GM13977 (cell line): ENCODE measurements at places on chromosomes 3 and 15.

- DNase-seq = no peak
Measured at GRCh38 chr3:179768080-179768479, 115.2 kb downstream of the USP13 start.

- no peak for DNase-seq
Measured at GRCh38 chr3:72818905-72819304, 29.3 kb downstream of the SHQ1 start.

- DNase-seq = no peak
Measured at GRCh38 chr15:27573805-27574485, 525.2 kb downstream of the OCA2 start.

- peak; percentile 21 for DNase-seq
Measured at GRCh38 chr3:169659820-169660674, 3.5 kb downstream of the MECOM start.

GRCh38 chr3:188125076-188125475 is 28.9 kb upstream of the LPP start:
- DNase-seq = no peak

DNA sequence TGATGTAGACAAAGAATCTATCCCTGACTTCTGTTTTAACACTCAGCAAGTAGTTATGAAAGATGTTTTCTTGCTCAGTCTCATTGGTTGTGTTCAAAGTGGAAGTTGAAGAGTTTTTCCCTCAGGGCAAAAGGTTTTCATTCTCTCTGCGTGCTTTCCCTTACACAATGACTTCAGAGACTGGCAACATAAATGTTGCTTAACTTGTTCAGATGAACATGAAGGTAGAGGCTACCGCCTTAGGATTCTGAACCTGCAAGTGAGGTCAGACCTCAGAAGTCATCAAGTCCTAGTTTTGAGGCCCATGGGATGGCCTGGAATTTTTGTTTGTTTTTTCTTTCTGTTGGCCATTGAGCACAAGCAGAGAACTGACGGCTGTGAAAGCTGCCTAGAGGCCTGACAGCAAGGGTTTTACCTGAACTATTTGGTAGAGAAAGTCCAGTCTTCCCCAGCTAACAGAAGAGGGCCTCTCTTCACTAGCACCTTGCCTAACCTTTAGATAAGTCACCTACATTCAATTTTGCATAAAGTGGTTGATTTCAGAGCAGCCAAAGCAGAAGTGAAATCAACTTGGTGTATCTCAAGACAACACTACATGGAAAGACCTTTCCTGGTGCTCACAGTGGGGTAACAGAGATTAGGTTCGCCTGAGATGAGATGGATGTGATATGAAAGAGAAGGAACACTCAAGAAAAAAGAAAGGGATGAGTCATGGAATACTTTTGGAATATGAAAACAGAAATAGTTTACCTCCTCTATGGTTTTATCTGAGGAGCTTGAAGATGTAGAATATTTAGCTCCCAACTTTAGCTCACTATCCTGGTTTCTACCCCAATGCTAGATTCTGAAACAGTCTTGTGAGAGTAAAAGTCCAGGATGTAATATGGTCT is 53.6 kb upstream of the AP4E1 start:
- DNase-seq = peak; percentile 50

DNA sequence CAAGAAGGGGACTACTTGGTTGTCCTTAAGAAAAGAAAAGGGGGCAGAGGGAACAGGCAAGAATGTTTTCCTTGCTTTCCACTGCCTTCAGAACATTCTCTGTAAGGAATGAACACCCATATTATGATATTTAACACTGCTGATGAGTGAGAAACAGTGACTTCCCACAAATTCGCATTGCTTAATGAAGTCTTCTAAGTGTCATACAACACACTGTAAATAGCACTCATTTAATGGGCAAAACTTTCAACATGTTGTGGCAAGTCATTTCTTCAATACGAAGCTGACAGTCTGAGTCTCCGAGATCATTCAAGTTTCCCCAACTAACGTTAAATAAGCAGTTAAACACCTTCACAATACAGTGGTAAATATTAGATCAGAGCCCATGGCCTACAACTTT is 464.4 kb downstream of the SHQ1 start:
- no peak for DNase-seq

DNA sequence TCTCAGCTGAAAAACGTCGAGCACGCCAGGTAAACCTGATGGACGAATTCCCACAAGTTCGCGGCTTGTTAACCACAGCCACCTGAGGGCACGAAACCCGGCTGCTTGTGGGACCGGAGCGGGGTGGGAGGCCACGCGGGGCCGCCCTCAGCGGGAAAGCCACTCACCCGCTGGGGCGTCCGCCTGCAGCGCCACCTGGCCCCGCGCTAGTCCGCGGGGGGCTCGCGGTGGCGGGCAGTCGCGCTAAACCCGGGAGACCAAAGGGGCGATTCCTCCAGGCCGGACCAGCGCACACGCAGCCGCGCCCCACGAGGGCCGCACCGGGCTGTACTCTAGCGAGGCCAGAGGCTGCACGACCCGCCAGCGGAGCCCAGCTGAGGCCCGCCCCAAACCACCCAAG is 15.7 kb upstream of the CFAP161 start:
- DNase-seq = no peak

DNA sequence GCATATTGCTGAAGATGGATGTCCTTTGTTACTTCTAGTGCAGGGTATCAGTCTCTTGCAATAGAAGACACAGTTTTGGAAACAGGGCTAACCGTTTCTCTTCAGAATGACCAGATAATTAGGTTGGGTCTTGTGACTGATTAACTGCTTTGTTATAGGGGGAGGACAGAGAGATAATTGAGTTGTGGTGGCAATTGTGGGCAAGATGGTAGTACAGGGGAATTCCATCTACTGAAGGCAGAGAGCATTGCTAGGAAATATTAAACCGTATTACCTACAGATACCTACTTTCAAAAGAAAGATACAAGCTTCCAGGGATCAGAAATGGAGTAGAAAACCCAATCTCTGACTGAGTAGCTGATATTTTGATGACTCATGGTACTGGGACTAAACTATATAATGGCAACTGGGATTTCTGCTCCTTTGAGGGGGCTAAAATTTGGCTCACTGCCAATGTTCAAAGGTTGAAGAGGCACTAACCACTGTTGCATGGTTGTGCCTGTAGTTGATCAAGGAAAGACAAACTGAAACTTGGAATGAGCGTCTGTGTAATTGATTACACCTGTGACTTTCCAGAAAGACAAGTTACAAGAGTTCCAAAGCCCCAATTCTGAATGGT is 4.2 kb downstream of the PRR23B start:
- DNase-seq = no peak

DNA sequence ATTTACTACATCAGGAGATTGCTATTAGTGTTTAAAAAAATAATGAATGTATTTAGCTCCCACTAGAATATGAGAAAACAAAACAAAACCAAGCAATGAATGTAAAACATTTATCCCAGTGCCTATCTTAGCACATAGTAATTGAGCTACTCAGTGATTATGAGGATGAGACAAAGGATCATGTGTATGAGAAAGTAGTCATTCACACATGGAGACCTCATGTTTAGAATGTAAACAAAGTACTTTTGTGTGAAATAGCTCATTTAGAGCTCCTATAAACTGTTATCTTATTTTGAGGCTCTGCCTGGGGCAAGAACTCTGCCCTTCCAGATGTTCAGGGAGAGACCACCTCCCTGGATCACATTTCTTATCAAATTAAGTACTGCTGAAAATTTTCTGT is 236.8 kb downstream of the LRRN1 start:
- no peak for DNase-seq

GRCh38 chr3:13682331-13683013 is 133.5 kb downstream of the FBLN2 start:
- no peak for DNase-seq

DNA sequence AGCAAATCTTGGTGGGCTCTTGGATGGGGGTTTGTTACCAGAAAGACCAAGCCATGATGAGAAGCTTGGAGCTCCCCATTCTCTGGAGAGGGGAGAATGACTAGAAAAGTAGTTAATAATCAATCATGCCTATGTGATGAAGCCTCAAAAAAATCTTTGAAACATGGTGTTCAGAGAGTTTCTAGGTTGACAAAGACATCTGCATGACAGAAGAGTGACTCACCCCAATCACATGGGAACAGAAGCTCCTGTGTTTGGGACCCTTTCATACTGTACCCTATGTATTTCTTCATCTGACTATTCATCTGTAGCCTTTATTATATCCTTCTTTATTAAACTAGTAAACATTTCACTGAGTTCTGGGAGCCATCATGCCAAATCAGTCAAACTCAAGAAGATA is 87.4 kb downstream of the BCHE start:
- no peak for DNase-seq

DNA sequence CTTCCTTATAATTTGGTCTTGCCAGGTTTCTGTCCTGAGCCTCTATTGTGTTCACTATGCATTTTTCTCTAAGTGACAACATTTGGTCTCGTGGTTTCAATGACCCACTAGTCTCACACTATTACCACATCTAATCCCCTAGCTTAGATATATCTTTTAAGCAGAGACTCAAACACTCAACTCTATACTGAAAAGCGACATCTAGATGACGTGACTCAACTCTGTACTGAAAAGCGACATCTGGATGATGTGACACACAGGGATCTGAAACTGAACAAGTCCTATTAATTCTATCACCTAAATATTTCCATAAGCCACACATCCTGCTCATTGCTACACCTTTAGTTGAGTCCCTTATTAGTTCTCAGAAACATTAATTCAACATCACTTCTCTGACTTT is 141.7 kb upstream of the MBNL1 start:
- DNase-seq = peak; percentile 70

GRCh38 chr3:88019024-88019423 is 39.8 kb downstream of the CGGBP1 start:
- peak; percentile 45 for DNase-seq

GRCh38 chr3:40476478-40477470 is at the start of gene ZNF619:
TSS of gene ZNF619 (plus strand) at chr3:40477122. CDS start at chr3:40477980, 858 bp downstream.
- peak; percentile 71 for DNase-seq

GRCh38 chr3:143820466-143821221 is 27.6 kb downstream of the SLC9A9 start:
- no peak for DNase-seq

GRCh38 chr15:78828920-78829319 is 17.7 kb upstream of the ADAMTS7 start:
- no peak for DNase-seq

DNA sequence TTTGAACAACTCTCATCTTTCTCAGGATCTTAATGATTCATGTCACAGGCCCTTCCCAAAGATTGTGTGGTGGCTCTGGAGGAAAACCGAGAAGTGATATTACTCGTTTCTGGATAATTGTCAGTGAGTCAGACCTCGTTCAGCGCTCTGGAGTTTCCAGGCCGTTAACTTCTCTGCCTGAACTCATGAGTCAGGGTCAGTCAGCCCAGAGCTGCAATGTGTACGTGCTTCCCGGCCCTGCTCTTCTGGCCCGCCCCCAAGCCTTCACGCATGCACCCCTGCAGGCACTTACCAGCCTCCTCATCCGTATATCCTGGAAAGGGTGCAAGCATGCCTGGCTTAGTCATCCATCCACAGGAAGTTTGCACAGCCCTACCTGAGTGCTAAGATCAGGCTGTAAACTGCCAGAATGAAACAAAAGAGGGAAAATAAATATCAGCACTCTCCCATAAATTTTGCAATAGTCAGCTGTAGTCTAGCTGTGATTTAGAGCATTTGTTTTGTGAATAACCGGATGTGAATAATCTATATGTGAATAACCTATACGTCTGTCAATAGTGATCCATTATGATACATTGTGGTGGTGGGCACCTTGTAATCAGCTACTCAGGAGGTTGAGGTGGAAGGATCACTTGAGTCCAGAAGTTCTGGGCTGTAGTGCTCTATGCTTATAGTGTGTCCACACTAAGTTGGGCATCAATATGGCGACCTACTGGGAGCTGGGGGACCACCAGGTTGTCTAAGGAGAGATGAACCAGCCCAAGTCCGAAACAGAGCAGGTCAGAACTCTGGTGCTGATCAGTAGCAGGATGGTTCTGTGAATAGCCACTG is 35.3 kb upstream of the SEMA4B start:
- no peak for DNase-seq

GRCh38 chr3:70640481-70640880 is 328.0 kb upstream of the MDFIC2 start:
- DNase-seq = no peak

GRCh38 chr15:47485419-47485818 is 231.9 kb upstream of the SEMA6D start:
- no peak for DNase-seq

DNA sequence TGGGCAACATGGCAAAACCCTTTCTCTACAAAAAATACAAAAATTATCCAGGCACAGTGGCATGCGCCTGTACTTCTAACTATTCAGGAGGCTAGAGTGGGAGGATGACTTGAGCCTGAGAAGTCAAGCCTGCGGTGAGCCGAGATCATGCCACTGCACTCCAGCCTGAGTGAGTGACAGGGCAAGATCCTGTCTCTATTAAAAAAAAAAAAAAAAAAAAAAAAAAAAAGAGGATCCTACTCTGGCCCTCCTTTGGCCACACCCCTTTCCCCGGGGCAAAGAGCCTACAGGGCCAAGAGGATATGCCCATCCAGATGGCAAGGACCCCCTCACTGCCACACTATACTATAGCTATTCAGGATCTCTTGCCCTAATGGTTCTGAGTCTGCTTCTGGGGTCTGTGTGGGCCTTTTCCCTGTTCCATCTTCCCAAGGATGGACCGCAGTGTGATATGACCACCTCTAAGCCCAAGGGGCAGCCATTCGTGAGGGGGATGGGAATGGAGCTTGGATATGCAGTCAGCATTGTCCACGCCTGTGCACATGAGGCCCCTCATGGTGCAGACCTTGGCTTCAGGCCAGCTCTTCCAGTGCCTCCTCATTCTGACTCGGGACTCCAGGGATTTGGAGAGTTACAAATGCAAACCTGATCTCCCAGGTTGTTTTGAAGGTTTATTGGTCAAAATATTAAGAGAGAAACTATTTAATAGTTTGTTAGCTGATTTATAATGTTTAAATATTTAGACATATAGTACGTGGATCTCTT is 7.3 kb downstream of the TYRO3 start:
- DNase-seq = no peak

GRCh38 chr3:129897026-129897425 is 3.5 kb upstream of the TMCC1 start:
- no peak for DNase-seq

GRCh38 chr15:63986751-63987341 is 59.4 kb downstream of the DAPK2 start:
- DNase-seq = peak; percentile 66
